CD4-positive, alpha-beta T cell treated with Interferon gamma for 1 hour (primary cell): ENCODE measurements at places on chromosomes 2 and 18.

DNA sequence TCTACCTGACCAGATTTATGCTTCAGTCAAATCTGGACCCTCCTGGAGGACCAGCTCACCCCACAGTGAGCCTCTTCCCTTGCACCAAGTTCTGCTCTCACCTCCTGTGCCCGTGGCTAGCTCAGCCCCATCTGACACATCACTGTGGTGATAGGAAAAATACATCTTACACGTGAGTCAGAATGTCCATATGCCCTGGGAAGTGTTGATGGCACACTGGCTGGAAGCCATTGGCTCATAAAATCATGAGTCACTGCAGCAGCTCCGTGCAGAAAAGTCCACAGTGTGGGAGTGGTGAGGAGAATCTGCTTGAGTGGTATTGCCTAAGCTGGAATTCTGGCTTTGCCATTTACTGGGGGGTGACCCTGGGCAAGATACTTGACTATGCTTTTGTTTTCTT, 42.6 kb upstream of the RAPGEF4 start:
- peak; percentile 9 for DNase-seq

- no peak for DNase-seq
These were observed 60.6 kb upstream of the ATP8B1 start for GRCh38 chr18:57863706-57864105.

DNA sequence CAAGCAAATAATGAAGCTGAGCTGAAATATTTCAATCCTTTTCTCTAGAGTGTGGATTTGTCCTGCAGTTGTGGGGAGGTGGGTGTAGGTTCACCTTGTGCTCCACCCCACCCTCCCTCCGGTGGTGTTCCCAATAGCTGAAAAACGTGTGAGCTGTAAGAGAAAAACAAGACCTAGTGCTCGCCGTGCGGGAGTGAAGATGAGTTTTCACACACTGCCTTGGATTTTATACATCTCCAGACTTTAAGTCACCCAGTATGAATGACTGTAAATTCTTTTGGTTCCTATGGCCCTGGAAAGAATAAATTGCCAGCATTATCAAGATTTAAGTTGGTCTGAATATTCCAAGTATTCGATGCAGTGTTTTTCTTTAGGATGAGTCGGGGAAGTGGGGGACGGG, 1.9 kb upstream of the SOX11 start:
- no peak for DNase-seq

- DNase-seq = no peak
These were observed 225.9 kb downstream of the NEDD4L start for GRCh38 chr18:58269931-58270330.

DNA sequence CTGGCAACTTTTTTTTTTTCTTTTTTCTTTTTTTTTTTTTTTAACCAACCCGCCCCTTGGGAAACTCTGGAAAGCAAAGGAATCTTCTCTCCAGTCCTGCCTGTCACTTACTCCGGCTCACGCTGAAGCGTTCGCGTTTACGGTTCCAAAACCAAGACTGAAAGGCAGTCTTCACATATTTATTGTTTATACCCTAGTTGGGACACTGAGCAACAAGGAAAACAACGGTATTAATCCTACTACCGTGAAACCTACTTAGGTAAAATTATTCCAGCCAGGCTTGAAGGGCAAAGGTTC, 125.4 kb downstream of the OSBPL1A start:
- DNase-seq = no peak

GRCh38 chr2:101643004-101643524, 54.4 kb upstream of the MAP4K4 start:
- DNase-seq = no peak

GRCh38 chr2:234823877-234824376, 127.9 kb upstream of the SH3BP4 start:
- DNase-seq = no peak

- no peak for DNase-seq
These were observed 26.0 kb upstream of the SP3 start for GRCh38 chr2:173990970-173991819.

DNA sequence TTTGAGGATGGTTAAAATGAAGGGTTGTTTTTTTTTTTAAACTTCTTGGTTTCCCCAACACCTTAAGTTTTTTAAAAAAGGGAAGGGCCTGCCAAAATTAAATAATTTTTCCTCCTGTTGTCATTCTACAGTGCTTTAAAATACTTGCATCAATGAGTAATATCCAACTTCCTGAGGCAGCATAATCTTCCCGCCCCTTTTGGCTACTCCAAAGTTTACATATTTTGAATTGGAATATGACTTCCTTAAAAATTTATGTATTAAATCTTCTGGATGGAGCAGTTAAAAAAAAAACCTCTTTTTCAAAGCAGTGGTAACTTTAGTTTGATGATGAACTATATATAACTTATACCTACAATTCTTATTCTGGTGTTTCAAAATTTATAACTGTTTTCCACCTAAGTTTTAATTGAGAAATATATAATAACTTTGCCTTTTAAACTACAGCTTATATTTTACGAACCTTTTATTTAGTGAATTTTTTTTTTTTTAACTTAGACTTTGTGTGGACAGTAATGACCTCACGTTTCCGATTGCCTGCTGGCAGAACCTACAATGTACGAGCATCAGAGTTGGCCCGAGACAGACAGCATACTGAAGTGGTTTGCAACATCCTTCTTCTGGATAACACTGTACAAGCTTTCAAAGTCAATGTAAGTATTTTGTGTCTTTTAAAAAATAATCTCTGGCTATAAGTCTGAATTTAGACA, 49.8 kb downstream of the PTPN4 start:
- no peak for DNase-seq

GRCh38 chr2:64937687-64938491, 51.3 kb upstream of the SLC1A4 start:
- DNase-seq = peak; percentile 21

DNA sequence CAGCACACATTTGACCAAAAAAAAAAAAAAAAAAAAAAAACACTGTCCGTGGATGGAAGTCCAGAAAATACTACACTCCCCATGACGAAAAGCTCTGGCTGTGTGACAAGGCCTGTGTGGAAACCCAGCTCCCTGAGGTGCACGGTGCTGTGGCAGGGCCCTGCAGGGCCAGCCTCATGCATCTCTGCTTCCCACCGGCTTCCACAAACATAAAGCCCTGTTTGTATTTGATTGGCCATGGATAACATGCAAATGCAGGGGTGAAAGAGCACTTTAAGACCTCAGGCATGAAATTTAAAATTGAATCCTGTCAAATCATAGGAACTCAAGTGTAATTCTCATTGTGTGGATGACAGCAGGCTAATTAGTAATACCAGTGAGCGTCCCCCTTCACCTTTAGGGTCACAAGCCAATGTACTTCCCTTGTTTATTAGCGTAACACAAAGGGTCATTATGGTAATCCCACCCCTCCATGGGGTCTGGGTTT, 757.2 kb downstream of the GALR1 start:
- DNase-seq = no peak

DNA sequence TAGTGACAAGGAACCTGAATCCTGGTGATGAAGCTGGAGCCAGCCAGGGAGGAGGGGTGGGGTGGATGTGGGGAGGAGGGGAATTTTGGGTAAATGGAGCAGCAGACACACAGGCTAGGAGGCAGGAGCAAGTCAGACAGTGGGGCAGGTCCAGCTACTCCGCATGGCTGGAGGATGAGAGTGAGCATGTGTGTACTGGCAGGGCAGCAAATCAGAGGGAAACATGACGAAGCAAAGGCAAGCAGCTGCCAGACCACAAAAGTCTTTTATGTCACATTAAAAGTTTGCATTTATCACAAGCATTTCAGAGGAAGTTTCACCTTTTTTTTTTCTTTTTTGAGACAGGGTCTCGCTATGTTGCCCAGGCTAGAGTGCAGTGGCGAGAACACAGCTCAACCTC, 11.9 kb upstream of the KIDINS220 start:
- no peak for DNase-seq

DNA sequence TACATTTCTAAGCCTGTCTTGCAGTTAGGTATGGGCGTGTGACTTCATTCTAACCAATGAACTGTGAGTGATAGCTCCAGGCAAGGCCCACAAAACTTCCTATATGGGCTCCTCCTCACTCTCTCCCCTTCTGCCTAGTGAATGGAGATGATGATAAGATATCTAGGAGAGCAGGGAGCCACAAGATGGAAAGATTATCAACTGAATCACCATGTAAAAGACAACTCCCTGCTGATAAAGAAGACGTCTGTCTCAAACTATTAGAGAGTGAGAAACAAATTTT, 237.1 kb downstream of the GPD2 start:
- no peak for DNase-seq

DNA sequence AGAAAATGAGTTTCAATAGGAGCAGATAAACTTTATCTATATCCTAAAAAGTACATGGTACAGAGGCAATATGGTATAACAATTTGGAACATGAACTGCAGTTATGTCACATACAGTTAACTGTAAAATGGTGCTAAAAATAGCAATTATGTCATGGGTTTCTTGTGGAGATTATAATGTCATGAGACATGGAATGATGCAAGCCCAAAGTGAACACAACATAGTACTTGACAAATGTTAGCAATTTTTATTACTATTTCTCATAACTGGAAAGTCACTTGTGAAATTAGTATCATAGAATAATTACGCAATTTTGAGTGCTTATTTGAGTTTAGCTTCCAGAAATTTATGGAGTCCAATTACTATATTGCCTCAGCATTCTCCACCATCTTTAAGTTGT, 1263.4 kb downstream of the DSC3 start:
- DNase-seq = no peak

GRCh38 chr2:33495683-33496082, 19.2 kb downstream of the RASGRP3 start:
- DNase-seq = no peak

GRCh38 chr2:120174963-120175581, 48.1 kb downstream of the TMEM185B start:
- no peak for DNase-seq

DNA sequence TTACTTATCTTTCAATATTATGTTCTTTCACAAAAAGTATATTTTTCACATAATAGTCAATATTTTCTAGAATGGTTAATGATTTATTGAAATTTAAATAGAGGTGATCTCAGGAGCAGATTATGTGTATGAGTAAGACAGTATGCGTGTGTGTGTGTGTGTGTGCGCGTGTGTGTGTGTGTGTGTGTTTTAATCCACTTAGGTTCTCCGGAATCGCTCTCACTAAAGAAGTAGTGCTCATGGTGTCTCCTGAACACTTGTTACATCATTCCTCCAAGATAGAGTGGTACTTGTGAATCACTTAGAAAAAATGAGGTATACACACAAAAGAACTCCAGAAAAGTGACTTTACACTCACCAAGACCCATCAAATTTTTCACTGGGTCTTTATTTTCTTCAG, 91.0 kb upstream of the KCNH7 start:
- no peak for DNase-seq

DNA sequence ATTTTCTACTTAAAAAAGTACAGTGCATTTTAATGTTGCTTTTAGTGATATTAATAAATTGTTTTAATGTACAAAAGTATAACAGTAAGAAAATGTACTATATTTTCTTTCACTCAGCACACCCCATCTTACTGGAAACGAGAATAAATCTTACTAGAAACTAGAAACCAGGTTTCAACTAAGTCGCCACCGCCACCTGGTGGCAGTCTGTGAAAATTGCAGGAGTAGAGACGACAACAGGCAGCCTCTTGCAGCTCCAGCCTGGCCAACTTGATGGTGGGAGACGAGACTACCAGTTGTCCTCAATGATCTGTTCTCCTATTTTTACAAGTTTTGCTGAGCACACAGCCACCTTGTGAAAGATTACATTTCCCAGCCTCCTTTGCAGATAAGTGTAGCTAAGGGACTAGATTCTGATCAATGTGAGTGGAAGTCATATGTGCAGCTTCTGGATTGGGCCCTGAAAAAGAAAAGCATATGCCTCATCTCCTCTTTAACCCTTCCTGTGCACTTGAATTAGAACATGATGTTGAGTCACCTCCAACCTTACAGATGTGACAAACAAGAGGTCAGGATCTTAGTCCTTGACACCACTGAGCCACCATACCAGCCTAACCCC, 8.7 kb downstream of the OTOF start:
- peak; percentile 53 for DNase-seq

DNA sequence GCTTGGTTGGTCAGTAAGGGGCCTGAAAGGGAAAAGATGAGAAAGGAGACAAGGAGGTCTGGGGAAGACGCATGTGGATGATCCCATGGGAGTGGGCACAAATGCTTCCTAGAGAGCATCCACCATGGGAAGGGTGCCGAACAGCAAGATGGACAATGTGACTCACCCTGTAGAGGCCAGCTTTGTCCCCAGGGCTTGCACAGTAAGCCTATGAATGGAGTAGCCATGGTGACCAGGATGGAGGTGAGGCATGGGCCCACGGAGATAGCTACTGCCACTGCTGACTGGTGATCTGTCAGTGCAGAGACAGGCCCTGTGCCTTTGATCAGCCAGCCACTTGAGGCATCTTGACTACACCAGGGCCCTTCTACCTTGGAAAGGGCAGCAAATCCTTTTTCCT, 172.6 kb downstream of the HAUS1 start:
- no peak for DNase-seq

- no peak for DNase-seq
These were observed 34.1 kb downstream of the LANCL1 start for GRCh38 chr2:210442457-210442856.

- DNase-seq = no peak
These were observed 166.7 kb downstream of the TCF4 start for GRCh38 chr18:55421308-55421614.

DNA sequence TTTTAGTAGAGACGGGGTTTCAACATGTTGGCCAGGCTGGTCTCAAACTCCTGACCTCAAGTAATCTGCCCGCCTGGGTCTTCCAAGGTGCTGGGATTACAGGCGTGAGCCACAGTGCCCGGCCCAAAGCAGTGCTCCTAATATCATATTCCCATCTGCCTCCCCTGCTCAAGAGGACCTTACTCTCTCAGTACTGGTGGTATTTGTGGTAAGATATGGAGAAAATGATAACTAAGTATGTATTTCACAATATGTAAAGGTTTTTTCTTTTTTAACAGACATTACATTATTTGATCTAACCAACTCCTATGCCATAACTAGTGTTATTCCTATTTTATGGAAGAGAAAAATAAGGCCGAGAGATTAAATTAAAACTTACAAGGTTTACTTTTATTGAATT, 201.0 kb downstream of the CAMKMT start:
- no peak for DNase-seq

GRCh38 chr2:191961556-191961955, 114.7 kb upstream of the CAVIN2 start:
- DNase-seq = no peak

GRCh38 chr2:15973481-15974401, 33.4 kb downstream of the MYCN start:
- no peak for DNase-seq

DNA sequence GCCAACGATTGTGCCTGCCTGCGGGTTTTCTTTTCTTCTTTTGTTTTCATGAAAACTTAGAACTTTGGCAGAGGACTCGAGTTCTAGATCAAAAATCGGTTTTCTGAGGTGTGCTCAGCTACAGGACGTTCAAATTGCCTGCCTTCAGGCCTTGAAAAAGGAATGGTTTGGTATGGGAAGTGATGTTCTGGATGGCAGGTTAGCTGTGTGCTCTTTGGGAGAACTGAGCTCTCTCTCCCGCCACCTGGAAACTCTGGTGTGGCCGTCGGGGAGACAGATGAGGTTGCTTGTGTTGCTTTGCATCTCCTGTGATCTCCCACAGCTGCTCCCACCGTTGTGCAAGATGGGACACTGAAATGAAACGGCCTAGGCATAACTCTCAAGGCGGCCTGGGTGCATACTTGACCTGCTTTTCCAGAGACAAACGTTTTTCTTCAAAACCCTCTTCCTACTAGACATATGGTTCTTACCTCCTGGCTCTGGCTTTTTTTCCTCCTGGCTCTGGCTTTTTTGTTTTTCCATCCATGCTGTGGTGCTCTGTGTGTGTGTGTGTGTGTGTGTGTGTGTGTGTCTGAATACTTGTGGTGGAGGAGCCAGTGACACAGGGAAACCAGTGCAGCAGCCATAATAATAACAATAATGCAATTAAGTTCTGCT, 2.0 kb downstream of the FMNL2 start:
- DNase-seq = no peak
